ENCODE measurements at places on chromosomes 6 and 20.

DNA sequence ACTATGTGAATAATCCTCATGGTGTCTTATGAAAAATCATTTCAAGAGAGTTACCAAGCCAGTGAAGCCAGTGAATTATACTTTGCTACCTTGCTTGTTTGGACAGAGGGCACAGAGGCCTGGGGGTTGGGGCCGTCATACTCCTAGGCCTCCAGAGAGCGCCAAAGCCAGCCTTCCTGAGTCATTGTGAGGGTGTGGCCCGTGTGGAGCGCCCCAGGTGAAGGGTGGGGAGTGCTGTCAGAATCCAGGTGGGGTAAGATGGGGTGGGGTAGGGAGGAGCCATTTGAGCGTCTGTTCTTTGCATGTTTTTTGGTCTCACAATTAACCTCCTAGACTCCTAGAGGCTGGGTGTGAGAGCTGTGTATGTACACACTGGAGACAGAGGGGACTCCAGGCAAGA is 71.1 kb downstream of the PERP start:
- H3K27me3 ChIP-seq: no peaks in the 10 kb centered on the region
- no peak overlapping the region for H3K4me3 ChIP-seq
- H3K36me3 ChIP-seq: no peaks in the 10 kb centered on the region
- peaks cover 10% of the 10 kb centered on the region for H3K4me1 ChIP-seq
- H3K27ac ChIP-seq: peak overlapping the region; percentile 91

DNA sequence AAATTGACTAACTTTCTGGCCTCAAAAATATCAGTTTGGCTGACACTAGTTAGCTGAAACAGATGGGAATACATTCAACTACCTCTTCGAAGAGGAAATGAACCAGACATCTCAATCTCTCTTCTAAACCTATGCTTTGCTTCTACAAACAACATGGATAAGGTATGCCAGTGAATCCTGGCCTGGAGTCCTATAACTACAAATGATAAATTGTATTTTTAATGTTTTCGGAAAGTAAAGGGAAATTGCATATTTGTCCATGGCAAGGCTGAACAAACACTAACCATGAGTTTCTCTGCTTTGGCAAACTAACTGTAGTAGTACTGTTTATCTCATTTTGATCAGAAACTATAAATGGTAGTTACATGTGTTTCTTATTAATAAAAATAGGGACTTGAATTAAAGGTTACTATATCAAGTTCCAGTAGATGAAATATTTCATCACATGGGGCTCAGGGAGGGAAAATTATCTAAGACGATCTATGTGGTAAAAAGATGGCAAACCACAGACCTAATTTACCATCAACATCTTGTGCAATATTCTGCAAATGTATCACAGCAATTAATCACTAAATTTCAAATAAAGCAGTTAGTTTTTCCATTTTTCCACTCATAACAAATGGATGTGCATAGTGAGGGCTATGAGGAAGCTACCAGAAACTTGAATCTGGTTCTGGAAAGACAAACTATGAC is 76.8 kb downstream of the COL12A1 start:
- H3K27ac ChIP-seq: peak overlapping the region; percentile 54
- no peak overlapping the region for H3K4me3 ChIP-seq
- DNase-seq: no peak

DNA sequence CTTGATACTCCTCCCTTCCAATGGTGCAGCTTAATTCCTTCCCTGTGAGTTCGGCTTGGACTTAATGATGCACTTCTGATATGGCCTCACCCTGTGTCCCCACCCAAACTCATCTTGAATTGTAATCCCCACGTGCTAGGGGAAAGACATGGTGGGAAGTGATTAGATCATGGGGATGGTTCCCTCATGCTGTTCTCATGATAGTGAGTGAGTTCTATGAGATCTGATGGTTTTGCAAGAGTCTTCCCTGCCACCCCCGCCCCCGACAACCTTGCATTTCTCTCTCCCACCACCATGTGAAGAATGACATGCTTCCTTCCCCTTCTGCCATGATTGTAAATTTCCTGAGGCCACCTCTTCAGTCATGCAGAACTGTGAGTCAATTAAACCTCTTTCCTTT is 50.3 kb upstream of the HLA-G start:
- H3K27me3 ChIP-seq: no peaks in the 10 kb centered on the region
- H3K36me3 ChIP-seq: no peaks in the 10 kb centered on the region
- no peak overlapping the region for H3K4me3 ChIP-seq

GRCh38 chr6:22194188-22194921 is 102.5 kb downstream of the PRL start:
- no peak overlapping the region for H3K4me3 ChIP-seq
- no peaks in the 10 kb centered on the region for H3K27me3 ChIP-seq
- no peak for DNase-seq
- H3K36me3 ChIP-seq: no peaks in the 10 kb centered on the region
- no peak overlapping the region for H3K27ac ChIP-seq
- no peaks in the 10 kb centered on the region for H3K4me1 ChIP-seq

Data from esophagus squamous epithelium (tissue), 5 donors.